ENCODE measurements at places on chromosomes 1 and 21.

GRCh38 chr1:209989525-209989924, 51.5 kb downstream of the SYT14 start:
- no peak for DNase-seq

DNA sequence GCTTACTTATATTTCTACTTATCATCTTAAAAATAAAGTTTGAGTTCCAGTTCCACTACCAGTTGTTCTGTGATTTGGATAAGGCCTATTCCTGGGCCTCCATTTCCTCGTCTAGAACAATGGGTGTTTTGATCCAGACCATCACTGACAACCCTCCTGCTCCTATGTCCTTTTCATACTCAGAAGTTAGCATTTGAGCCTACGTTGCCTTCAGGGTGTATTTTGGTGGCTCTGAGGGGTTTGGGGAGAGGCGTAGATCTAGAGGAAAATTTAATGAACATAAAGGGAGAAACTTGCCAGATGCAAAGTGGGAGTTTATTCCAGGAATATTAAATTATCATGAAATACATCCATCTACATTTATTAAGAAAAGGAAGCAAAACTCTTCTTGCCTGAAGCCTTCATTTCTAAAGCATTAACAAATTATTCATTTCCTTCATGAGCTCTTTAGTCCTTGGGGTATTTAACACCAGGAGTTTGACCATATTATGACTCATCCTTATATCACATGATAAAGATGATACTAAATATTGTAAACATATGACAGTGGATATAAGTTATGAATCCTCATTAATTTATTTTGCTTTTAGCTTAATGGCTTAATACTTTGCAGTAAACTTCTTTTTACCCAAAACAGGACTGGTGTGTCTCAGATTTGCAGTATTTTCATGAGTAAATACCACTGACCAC, 47.2 kb upstream of the SYT14 start:
- no peak for DNase-seq

DNA sequence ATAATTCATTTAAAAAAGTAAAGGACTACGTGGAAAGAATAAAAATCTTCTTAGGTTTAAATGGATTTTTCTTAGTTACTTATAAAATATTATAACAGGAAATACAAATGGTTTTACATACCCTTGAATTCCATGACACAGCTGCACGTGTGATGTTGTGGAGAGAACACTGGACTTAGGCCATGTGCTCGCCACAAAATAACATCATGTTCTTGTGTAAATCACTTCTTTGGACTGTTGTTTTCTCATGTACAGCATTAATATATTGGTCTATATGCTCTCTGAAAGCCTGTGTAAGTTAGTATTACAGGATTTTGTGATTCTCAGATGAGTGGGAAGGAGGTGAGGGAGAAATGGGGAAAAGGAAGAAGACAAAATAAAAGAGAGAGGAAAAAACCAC, 228.2 kb downstream of the DNM3 start:
- no peak for DNase-seq

DNA sequence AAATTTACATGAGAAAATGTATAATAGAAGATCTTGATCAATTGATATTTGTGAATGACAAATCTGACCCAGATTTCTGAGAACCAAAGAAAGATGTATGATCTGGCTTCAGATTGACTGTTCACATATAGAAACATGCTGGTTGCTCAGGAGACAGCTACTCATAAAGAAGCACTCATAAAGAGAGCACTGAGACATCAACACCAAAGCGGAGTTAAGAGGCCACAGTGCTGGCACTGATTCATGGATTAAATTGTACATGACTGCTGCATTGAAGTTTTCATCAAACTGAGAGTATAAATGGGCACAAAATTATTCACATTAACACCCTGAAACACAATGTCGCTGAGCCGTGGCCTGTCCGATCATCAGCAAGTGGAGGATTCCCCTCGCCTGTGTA, 46.2 kb downstream of the SH3GLB1 start:
- no peak for DNase-seq

- DNase-seq = peak; percentile 13
These were observed 440.9 kb upstream of the ZRANB2 start for GRCh38 chr1:71521655-71522264.

DNA sequence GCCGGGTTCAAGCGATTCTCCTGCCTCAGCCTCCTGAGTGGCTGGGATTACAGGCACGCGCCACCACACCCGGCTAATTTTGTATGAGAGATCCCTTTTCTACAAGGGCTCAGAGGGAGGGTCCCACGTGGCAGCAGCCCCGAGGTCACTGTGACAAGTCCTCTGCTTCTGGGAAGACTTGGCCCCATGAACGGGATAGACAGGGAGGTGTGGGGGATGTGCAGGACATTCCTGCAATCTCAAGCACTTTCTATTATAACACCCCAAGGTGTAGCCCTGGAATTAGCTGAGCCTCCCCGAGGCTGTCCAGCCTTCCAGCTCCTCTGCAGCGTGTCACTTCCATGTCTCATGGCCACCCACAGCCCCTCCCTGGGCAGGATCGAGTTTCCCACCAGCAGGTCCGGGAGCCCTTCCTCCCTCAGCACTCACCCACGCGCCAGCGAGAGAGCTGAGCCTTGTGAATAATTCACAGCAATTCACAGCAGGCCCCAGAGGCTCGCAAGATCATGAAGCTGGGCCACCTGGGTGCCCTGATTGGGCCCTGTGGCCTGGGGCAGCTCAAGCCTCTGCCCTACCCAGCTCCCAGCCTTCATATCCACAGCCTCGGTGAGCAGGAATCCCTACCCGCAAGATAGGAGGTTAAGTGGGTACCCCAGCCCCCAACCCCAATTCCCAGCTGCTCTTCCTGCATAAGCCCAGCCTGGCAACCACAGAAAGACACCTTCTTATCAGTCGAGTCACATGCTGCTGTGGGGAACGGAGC, 22.8 kb upstream of the RNU1-4 start:
- no peak for DNase-seq

DNA sequence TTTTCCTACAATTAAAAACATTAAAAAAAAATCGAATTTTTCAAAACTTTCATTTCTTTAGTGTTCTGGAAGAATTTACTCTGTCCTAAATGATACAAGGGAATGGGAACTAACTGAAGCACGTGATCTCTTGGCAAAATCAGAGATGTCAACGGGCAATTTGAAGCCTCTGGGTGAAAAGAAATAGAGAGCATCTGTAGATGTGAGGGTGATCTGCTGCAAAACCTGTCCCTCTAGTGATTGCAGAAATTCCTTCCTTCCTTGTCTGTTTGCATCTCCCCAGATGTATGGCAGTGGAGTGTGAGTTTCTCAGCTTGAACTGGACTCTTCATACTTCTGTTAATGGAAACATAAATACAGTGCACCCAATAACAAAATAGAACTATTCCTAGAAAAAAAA, 100.5 kb upstream of the S1PR1 start:
- no peak for DNase-seq

DNA sequence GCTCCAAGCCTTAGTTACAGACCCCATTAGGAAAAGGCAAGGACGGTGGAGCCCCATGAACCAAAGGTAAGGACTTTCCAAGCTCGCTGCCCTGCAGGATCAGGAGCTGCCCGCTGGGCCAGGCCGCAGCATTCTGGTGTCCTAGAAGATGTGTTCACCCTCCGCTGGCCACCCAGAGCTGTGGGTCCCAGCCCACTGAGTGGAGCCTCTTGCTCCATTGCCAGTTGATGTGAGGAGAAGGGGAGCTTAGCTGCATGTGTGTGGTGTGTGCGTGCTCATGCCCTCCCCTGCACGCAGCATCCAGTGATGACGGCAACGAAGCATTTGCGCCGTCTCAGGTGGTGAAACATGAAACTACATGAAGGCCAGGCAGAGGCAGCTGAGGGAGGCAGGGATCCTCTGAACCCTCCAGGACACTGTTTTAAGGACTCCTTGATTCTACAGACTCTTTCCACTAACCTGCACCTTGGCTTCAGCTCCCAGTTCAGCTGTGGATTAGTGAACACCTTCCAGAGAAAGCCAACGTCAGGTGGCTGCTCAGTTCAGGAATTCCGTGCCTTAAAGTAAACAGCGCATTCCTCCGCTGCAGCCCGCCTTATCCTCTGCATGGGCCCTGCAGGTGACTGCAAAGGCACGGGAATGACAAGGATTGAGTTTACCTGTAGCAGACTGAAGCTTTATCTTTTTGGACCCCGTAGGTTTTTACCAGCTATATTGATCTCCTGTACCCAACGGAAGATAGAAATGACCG, 48.7 kb downstream of the SMYD2 start:
- no peak for DNase-seq

- DNase-seq = no peak
These were observed 73.2 kb downstream of the BCAR3 start for GRCh38 chr1:93608187-93609109.

DNA sequence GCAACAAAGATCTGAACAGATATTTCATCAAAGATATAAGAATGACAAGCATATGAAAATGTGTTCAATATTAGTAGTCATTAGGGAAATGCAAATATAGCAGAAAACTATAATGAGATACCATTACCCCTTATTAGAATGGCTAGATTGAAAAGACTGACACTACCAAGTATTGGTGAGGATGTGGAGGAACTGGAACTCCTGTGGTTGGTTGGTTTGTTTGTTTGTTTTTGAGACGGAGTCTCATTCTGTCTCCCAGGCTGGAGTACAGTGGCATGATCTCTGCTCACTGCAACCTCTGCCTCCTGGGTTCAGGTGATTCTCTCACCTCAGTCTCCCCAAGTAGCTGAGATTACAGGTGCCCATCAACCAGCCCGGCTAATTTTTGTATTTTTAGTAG, 18.9 kb upstream of the HMGN1 start:
- DNase-seq = no peak

DNA sequence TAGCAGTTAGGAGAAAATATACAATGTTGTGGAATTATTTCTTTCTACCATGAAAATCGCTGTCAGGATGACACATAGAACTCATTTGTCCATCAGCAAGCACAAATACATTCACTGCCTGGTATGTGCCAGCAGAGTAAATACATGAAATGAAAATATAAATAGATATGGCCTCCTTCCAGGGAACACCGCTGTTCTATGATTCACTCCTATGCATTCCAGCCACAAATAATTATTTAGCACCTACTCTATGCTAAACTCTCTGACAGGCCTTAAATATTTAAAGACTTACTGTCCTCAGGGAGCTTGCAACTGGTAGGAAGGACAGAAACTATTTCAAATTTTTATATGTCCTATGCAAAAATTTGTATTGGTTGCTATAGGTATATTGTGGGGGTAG, 975.0 kb upstream of the NCAM2 start:
- DNase-seq = no peak

DNA sequence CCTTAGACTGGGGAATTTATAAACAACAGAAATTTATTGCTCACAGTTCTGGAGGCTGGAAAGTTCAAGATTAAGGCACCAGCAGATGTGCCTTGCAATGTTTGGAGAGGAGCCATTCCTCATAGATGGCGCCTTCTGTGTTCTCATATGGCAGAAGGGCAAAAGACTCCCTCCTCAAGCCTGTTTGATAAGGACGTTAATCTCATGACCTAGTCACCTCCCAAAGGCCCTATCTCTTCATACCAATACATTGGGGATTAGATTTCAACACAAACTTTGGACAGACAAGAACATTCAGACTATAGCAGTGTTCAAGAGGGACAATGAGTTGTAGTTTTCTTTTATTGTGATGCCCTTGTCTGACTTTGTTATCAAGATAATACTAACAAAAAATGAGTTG, 34.3 kb downstream of the PSMG1 start:
- no peak for DNase-seq

GRCh38 chr1:222375701-222376100, 172.2 kb downstream of the HHIPL2 start:
- DNase-seq = no peak

GRCh38 chr1:41533016-41533730, 48.7 kb upstream of the EDN2 start:
- no peak for DNase-seq

- DNase-seq = no peak
These were observed 2.4 kb downstream of the TSPEAR start for GRCh38 chr21:44708866-44709425.

GRCh38 chr1:169348383-169349036, 19.1 kb downstream of the NME7 start:
- peak; percentile 89 for DNase-seq

GRCh38 chr1:29245876-29246275, 9.6 kb downstream of the PTPRU start:
- peak; percentile 25 for DNase-seq

- DNase-seq = no peak
These were observed 95.7 kb downstream of the PAX7 start for GRCh38 chr1:18726368-18726767.

DNA sequence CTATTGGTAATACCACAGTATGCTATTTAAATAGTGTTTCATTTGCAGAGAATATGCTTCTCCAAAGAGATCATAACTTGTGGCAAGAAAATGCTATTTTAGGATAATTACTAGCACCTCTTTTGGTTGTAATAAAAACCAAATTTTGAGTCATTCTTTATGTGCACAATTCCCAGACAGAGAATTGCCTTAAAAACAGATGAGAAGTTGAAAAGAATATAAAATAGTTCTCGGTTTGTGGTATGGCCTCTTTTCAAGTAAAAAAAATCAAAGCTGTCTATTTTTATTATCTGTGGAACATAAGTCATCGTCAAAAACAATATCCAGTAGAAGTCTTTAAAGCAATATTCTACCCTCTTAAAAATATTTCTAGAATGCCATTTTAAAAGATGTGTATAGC, 185.9 kb downstream of the GREM2 start:
- no peak for DNase-seq

DNA sequence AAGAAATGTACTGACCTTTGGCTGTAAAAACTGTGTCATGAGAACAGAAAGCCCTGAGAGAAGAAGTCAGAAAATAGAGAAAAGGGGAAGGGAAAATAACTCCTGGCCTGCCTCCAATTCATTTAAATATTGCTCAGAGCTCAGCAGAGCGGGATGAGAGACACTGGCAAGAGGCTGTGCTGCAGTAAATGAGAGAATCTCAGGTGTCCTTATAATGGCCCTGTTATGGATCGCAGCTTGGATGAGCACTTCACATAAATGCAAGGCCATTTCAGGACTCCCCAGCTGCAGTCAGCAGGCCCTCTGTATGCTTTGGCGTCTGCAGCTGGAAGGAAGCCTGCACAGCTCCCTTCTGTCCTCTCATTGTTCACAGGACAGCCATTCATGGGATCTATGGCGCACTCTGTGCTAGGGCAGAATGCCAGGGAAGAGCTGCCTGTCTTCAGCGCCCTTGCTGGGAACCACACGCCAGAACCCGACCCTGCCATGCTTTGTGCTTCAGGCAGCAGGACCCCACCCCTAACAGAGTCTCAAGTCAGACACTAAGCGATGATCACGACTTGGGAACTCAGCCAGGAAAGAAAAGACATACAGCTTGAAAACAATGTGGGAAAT, 20.7 kb upstream of the ABCB10 start:
- peak; percentile 76 for DNase-seq

GRCh38 chr1:169009666-169010065, 96.8 kb upstream of the ATP1B1 start:
- DNase-seq = no peak

DNA sequence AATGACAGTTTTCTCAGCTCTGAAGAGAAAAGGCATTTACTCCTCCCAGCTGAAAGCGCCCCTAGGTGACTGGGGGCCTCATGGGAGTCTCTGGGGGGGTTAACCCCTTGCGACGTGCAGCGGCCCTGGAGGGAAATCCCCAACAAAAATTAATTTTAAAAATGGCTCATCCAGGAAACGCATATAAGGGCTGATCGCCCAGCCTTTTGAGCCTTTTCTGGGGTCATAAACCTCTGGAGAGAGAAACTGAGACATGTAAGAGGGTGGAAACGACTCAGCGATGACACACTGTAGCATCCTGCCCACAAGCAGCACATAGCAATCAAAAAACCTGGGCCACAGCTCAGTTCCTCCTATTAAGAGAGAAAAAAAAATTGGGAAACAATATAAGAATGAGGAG, 20.4 kb upstream of the HPDL start:
- DNase-seq = no peak
